ENCODE measurements at places on chromosomes 3 and 15.
A peak's percentile ranks its signal among the peaks of the same experiment; 100 is the strongest.

GRCh38 chr3:139113231-139113992 is 68.7 kb upstream of the PRR23C start:
- no peak for DNase-seq

DNA sequence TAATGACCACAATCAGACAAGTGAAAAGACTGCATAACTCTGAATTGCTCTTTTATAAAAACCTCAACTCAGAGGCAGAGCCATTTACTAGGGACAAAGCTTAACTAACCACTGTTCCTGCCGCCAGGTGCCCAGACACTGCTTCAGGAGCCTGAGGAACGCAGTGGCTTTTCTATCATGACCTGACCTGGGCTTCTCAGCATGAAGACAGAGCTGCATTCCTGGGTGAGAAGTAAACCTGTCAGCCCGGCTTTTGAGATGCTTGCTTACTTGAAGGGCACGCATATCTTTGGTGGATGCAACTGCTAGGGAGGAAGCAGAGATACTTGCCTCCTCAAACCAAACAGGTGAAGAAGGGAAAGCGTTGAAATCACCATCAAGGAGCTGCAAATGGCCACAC is 7.9 kb downstream of the LRRC31 start:
- DNase-seq: no peak

DNA sequence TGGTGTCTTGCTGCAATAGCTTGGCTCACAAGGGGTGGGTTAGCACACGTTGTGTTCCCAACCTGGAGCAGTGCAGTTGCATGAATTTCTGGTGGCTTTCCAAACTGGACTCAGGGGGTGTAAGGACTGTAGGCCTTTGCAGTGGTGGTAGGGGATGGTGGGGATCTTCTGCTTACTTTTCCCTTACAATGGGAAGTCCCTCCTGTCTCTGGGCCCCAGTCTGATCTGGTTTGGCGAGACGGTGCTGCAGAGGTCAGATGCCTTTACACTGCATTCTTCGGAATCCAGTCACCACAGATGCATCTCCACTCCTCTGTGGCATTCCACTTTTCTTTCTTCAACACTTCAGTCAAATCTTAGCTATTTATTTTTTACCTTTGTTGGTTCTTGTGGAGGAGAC is 132.1 kb downstream of the DOCK3 start:
- no peak for DNase-seq

- DNase-seq: no peak
Measured at GRCh38 chr3:73924048-73924447, 299.3 kb upstream of the PDZRN3 start.

DNA sequence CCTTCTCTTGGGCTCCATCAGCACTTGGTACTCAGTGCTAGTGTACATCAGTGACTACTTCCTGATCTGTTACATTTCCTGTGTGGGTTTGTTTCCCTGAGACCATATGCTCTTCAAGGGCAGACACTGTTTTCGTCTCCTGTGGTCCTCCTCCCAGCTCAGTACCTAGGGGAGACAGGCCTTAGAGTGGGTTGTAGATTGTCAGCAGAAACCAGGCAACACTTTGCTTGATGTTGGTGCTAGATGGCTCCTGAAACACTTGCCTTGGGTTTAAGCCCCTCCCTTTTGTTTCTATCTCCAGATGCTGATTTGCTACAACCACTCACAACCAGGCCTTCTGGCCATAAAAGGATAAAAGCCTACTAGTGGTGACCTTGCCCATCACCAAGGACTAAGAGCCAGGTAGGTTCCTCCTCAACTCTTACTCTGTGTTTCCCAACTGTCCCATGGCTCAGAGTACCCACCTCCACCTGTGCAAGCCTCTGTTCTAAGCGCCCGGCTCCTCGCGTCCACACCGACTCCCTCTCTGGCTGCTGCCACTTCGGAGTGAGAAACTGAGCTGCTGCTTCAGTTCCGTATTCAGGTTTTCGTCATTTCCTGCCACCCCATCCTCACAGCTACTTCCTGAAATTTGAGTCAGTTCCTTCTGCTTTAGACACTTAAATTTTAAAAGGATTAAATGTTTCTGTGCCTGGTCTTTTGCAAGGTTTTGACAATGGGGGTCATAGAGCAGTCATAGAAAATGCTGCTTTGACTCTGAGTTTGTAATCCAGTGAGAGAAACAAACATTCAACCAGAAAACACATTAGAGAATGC is at the start of gene HCLS1:
TSS of gene HCLS1 (minus strand) at position 548 of the 816 bp plus-strand sequence. CDS start 2,556 bp downstream, outside the sequence.
- DNase-seq: peak; percentile 40

DNA sequence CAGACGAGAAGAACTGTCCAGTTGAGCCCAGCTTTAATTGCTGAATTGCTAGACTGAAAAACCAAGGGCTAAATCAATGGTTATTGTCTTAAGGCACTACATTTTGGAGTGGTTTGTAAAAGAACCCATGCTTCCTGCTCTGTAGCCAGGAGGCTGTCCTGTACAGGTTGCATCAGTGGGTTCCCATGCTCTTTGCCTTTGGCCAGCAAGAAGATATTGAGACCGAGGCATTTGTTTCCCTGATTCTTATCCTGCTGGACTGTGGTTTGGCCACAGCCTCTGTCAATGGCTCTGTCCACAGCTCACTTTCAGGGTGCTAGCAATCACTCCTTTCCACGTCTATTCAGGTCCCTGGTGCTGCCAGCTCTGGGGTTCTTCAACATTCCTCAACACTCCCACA is 89.6 kb downstream of the FAM43A start:
- no peak for DNase-seq

Data from activated CD4-positive, CD25-positive, alpha-beta regulatory T cell (primary cell).